ENCODE measurements at places on chromosomes 2 and 18.

GRCh38 chr2:60366135-60366712 lies 187.2 kb downstream of the BCL11A start:
- DNase-seq = no peak

- no peak for DNase-seq
These were observed 338.7 kb downstream of the CDH2 start for GRCh38 chr18:27838225-27838624.

DNA sequence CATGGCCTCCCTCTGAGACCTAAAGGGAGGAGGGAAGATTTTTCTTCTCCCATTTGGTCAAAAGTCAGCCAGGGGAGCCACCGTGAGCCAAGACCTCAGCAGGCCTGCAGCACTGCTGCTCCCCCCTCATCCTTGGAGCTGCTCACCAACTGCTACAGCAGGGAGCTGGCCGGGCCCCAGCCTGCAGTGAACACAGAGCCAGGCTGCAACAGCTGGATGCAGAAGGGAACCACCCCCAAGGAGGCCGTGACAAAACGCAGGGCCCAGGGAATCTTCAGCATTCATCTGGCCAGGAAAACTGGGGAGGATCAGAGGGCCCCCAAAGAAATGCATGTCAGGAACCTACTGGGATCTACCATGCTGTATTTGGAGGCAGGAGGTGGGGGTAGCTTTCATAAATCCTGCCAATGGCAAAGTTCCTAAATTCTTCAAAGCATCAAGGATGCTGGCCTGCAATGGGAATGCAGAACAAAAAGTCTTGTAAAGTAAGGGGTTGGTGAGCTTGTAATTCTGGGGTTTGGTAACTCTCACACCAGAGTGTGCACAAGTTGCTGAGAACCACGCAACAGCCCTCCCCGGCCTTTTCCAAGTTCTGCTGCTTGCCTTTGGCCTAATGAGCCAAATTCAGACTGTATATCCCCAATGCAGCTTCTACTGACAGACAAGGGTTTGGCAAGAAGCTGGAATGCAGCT lies 61.0 kb downstream of the CACNB4 start:
- no peak for DNase-seq

GRCh38 chr2:217127744-217128143 lies 267.9 kb upstream of the TNP1 start:
- DNase-seq = no peak

DNA sequence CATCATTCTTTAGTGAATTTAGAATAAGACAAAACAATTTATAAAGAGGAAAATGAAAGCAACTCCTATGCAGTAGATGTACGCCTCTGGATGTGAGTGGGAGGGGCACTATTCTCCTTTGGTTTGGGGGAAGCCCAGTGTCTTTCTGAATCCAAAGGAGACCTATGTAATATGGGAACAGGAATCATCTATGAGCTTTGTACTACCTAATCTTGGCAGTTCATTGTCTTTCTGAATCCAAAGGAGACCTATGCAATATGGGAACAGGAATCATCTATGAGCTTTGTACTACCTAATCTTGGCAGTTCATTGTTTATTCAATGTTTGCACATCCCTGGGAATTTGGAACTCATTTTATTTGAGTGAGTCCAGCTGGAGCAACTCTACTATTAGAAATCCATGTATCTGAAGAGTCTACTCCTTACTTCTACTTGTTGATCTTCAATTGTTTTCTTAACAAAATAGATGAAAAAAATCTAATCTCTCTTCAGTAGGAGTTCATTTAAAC lies 401.1 kb upstream of the LRATD1 start:
- DNase-seq = no peak

- DNase-seq = peak; percentile 99
These were observed 1.8 kb upstream of the TGIF1 start for GRCh38 chr18:3447895-3448837.

DNA sequence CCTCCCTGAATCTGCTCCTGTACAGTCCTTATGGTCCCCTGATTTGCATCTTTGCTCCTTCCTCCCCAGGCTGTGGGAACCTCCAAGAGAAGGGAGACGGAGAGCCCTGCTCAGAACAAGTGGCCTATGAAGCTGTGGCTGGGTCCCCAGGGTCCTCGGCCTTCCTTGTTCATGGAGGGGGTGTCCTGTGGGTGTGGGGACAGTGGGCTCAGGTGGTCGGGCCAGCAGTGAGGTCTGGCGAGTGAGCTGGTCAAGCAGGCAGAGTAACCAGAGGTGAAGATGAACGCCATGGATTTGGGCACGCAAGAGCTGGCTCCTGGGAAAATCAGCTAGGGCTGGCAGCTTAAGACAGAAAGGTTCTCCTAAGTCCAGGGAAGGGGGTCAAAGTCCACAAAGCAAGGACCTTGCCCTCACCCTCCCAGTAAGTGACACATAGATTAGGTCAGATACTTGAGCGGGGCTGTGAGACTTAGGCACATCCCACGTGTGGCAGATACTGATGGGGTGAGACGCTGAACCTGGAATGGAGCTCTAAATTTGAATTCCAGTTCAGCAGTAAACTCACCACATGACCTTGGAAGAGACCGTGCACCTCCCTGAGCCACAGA lies 24.8 kb downstream of the GNLY start:
- no peak for DNase-seq

GRCh38 chr2:66721776-66722175 lies 286.9 kb downstream of the MEIS1 start:
- no peak for DNase-seq

DNA sequence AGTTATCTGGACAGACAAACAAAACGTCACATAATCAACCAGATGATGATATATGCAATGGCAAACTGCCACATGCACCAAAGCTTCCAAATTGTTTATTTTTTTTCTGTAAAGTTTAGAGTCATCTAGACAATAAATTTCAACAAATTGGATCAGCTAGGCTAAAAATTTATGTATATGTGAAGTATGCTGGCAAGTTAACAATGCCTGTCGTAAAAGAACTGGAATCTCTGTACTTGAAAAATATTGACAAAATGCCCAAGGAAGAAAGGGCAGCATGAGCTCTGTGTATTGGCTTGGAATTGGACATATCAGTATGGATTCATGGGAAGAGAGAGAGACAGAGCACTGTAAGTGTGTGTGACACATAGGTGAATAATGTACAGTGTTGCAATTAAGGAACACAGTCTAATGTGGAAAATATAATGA lies 309.8 kb downstream of the ERBB4 start:
- no peak for DNase-seq

- DNase-seq = no peak
These were observed 15.0 kb downstream of the RND3 start for GRCh38 chr2:150472511-150472899.

- DNase-seq = no peak
These were observed 633.9 kb downstream of the PLCL1 start for GRCh38 chr2:198438331-198438730.

GRCh38 chr2:178722296-178722695 lies 84.9 kb downstream of the TTN start:
- DNase-seq = no peak

DNA sequence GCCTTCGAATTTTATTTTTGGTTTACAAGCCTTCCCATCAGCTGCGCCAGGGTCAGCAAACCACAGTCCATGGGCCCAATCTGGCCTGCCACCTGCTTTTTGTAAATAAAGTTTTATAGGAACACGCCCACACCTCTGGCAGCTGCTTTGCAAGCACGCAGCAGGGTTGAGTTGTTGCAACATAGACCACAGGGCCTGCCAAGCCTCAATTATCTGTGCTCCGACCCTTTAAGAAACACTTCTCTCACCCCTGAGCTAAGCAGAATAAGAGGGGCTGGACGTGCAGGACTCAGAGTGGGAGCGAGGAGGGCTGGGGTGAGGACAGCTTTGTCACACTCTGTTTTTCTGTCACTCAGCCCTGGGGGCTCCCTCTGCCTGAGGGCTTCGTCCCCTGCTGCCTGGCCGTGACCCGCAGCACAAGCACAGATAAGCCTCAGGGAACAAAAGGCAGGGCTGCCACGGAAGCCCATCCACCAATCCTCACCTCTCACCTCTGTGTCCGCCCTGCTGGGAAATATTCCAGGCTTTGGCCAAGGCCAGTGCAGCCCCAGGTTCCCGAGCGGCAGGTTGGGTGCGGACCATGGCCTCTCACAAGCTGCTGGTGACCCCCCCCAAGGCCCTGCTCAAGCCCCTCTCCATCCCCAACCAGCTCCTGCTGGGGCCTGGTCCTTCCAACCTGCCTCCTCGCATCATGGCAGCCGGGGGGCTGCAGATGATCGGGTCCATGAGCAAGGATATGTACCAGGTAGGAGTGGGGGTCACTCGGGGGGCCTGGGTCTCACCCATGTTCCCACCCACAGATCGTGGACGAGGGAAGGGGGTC lies at the start of gene AGXT:
Gene AGXT, plus strand, starts transcription at position 539 of the 823 bp plus-strand sequence. Its CDS starts 42 bp downstream, at position 581.
- DNase-seq = no peak

DNA sequence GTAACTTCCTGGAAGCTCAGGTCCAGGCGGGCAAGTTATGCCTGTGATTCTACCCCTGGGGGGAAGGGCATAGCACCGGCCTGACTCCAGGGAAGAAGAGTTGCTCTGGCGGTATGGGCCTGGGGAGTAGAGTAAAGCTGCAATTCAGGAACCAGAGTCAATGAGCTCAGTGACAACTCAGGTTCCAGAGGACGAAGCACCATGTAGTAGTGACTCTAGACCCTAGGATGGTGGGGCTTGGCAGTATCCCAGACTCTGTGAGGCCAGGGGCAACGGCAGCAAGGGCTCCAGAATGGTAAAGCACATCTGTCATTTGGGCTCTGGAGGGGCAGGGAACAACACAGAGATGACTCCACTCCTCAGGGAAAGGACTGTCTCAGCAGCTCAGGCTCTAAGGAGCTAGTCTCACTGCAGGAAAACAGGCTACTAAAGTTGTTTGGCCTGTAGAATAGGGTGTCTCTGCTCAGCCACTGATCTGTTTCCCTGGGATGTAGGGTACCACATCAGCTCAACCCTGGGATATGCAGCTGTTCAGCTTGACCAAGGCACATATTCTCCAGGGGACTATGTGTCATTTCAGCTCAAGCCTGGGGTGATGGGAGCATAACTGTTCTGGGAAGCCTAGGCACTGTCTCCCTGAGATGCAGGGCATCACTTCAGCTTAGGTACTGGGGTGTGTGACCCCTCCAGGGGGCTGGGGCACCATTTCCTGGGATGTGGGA lies 36.2 kb upstream of the RHOB start:
- DNase-seq = no peak

DNA sequence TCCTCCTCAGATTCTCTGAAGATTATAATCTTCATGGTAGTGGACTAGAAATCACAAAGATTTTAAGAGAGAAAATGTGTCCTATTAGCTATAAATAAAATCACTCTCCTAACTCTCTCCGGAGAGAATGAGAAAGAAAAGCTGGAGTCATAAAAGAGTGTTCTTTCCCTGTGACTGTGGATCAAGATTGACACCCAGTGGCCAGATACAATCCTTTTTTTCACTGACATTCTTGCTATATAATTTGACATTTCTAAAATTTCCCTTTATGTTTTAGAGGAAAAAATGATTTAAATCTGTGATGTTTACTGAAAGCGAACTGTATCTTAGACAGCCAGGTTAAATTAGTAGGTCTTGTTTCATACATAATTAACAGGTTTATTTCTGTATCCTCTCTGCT lies 35.4 kb upstream of the LRP2 start:
- no peak for DNase-seq

DNA sequence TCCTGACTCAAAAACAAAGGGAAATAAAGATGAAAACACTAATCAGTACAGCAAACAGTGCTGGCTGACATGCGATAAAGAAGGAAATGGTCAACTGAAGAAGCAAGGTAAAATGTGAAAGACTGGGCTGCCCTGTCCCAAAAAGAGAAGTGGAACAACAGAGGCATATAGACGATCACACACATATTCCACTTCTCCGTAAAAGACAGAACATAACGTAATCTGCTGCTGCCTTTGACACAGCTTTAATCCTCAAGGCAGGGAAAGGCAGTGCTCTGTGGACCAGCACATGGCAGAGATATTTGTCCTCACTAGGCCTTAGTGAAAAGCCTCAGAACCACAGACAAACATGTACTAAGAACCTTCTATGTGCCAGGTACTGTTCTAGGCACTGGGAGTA lies 24.3 kb upstream of the REL start:
- no peak for DNase-seq

DNA sequence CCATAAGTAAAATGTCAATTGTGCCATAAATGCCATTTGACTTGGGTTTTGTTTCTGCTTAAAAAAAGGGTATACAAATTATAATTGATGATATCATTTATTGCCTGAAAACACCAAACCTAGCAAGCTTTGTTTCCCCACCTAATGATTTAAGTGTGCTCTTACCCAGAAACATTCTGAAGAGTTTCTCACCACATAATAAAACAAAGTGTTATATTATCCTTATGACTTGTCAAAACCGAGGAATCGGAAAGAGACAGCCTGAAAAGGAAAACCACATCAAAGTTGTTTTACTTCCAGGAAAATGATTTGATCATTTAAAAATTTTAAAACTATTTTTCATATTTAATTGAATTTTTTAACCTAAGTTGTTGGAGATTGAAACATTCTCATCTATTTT lies 170.5 kb upstream of the SLC39A10 start:
- no peak for DNase-seq

DNA sequence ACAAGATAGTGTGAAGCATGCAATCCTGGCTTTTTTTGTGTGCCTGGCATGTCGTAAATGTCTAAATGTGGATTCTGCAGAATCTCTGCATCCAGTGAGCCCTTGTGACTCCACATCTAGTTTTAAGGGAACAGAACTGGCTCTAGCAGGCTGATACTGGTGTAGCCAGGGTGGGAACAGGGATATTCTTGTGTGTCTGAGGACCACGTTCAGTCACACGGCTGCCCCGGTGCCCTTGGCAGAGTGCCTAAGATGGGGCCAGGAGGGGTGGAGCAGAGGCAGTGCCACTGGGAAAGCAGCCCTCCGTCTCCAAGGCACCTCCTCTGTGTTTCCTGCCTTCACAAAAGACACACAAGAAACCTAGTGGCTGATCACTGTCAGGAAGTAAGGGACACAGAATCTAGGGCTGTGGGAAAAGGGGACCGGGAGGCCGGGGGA lies 91.5 kb upstream of the PARD3B start:
- DNase-seq = peak; percentile 51

DNA sequence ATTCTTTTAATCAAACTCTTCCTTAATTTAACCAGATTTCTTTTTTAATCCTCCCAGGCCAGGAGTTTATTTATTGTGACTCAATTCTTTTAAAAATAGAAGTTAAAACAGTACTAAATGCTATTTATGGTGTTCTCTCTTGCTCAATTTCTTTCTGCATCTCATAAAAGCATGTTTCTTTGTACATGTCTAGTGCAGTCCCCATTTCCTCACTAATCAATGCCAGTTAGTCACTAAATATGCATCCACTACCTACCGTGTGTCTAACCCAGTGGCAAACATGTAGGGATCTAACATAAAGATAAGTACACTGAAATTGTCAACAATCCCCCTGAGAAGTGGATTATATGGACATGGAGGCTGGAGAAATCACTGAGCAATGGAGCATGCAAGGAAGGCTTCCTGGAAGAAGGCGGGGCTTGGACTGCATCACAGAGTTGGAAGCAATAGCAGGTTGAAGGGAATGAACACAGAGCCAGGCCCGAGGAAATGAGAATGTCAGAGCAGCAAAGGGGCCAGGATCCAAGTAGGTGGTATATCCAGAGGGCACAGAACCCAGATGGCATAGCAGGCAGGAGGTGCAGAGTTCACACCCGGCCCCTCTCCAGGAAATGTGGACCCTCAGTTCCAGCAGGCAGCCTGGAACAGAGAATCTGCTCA lies 105.3 kb upstream of the FOSL2 start:
- DNase-seq = no peak

GRCh38 chr2:149167001-149167780 lies 128.7 kb downstream of the LYPD6B start:
- no peak for DNase-seq

All from DMS79 treated with DMSO at 0.1 percent for 48 hours (cell line).